ENCODE measurements at places on chromosomes 5 and 9. TPM values are rescaled to one million over a fixed set of nuclear protein-coding genes. Genes with fewer than 3 reads are reported as not detected.

- peak; percentile 27 for DNase-seq
Observed at GRCh38 chr5:140295414-140295813, 7.5 kb downstream of the PFDN1 start.

DNA sequence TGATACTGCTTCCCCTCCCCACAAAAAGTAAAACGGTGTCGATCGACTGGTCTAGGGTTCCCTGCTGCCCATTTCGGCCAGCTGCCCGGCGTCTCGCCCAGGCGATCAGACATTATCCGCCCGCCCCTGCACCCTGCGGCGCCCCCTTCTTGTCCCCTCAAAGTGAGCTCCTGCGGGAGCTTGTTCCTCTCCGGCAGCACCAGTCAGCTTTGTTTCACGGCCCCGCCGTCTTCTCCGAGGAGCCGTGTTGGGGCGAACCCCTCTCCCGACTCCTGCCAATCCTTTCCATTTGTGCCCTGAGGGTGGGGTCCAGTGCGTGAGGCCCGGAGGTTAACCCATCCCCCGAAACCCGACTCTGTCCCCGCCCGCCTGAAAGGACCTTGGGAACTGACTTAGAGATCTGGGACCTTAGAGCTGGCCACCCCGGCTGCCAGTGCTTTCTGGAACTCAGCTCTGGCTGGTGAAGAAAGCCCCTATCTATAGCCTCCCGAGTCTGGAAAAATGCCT is 518 bp downstream of the UBE2B start:
- DNase-seq: peak; percentile 45

DNA sequence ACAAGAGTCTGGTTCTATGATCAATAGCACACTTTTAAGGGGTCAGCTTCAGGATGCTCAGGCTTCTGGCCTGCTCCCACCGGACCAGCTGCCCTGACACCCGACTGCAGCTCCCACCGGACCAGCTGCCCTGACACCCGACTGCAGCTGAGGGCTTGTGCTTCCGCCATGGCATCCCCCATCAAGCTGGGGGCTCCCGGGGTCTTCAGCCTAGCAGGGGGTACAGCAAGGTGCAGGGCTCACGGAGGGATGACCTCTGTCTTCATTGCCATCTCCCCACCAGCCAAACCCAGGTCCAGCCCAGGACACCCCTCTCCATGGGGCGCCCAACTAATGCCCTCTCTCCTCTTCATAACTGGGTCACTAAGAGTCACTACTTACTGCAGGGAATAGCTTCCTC is 1.9 kb downstream of the FLT4 start:
- DNase-seq: no peak

DNA sequence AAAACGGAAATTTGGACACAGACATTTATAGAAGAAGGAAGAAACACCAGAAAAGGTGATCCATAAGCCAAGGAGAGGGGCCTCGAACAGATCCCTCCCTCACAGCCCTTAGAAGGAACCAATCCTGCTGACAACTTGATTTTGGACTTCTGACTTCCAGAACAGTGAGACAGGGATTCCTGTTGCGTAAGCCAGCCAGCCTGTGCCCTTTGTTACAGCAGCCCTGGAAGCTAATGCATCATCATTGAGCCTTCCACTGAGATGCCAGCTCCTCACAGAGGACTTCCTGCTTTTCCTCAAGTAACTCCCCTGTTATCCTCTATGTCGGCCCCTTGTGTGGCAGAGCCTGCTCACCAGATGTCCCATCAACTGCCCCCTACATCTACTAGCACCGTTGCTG is 94.1 kb downstream of the JMY start:
- no peak for DNase-seq

MAPK9 gene
- total RNA-seq: 39.7 TPM

SLIT3 gene
- 1.7 TPM for total RNA-seq

KLHL3 gene
- 9.7 TPM for total RNA-seq
